Fibroblast of villous mesenchyme (primary cell): ENCODE measurements at places on chromosomes 7 and 10. TPM values are rescaled to one million over a fixed set of nuclear protein-coding genes. Genes with fewer than 3 reads are reported as not detected.
A peak's percentile ranks its signal among the peaks of the same experiment; 100 is the strongest.

- no peak for DNase-seq
Observed at GRCh38 chr10:101063050-101063525, 1.3 kb downstream of the KAZALD1 start.

DNA sequence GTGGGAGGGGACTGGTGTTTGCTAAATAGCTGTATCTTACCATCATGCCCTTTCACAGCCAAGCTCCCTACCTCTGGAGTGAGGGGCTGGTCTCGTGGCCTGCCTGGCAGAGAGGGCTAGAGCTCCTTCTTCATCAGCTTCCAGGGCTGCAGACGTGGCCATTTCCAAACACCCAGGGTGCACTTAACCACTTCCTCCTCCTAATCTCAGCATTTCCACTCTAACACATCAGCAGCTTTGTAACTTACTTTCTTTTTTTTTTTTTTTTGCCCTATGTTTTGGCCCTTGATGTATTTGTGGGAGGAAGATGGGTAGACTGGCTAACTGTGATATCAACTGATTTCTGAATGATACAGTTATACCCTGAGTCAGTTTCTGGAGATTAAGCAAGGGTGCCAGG is 27.4 kb downstream of the LRRC4 start:
- DNase-seq, result no peak

DNA sequence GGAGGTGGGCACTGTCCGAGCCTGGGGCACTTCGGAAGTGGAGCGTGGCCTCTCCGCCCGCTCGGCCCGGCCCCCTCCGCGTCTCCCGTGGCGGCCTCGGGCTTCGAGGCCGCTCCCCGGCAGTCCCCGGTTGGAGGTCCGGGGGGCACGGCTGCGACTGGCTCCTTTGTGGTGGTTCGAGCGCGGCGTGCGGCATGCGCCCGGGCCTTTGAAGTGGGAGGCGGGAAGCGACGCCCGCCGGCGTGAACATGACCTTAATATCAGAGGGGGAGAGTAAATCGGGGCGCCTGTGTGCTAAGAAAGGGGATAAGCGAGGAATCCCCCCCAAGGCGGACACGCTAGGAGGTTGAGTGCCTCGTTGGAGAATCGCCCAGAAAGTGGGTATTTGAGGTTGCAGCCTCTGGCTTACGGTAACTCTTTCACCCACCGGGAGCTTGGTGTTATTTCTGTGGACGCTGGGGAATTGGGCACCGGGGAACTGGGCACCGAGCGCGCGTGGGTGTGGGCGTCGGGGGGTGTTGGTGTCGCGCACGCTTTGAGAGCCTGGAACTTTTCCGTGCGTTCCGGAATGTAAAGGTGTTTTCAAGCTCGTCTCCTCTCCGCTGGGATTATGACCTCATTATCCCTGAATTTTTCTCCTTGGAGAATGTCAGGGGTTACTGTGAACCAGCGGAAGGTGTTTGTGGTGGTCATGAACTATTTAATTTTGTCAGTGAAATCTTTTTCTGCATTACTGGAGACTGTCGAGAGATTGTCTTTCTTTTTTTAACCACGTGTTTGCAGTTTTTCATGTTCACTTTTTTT is 660 bp downstream of the SUV39H2 start:
- peak; percentile 18 for DNase-seq

DNA sequence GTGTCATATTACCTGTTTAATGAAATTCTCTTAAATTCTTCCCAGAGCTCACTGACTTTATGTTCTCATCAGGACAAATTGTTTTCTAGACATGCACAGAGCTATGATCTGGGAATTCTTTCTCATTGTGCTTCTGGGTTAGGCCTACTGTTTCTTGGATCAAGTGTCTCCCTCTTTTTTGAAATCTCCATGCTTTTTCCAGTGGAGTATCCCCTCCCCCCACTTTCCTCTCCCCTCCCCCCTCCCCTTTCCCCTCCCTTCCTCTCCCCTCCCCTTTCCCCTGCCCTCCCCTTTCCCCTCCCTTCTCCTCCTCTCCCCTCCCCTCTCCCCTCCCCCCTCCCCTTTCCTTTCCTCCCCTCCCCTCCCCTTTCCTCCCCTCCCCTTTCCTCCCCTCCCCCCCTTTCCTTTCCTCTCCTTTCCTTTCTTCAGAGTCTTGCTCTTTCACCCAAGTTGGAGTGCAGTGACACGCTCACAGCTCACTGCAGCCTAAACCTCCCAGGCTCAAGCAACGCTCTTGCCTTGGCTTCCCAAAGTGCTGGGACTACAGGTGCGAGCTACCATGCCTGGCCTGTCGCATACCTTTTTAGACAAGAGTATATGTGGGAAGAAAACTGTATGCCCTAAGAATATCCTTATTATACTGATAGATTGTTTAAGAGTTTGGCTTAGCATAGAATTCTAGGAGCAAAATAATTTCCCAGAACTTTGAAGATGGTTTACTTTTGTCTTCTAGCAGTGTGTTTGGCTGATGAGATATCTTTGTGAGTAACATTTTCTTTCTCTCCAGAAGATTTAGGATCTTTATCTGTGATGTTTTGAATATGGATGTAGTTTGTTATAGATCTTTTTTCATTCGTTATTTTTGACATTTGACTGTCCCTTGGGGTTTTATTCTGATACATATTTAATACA is 2.5 kb downstream of the DYNC2I1 start:
- DNase-seq, result peak; percentile 18

- peak; percentile 92 for DNase-seq
Observed at GRCh38 chr7:151599401-151600227, 79.9 kb upstream of the RHEB start.

DNA sequence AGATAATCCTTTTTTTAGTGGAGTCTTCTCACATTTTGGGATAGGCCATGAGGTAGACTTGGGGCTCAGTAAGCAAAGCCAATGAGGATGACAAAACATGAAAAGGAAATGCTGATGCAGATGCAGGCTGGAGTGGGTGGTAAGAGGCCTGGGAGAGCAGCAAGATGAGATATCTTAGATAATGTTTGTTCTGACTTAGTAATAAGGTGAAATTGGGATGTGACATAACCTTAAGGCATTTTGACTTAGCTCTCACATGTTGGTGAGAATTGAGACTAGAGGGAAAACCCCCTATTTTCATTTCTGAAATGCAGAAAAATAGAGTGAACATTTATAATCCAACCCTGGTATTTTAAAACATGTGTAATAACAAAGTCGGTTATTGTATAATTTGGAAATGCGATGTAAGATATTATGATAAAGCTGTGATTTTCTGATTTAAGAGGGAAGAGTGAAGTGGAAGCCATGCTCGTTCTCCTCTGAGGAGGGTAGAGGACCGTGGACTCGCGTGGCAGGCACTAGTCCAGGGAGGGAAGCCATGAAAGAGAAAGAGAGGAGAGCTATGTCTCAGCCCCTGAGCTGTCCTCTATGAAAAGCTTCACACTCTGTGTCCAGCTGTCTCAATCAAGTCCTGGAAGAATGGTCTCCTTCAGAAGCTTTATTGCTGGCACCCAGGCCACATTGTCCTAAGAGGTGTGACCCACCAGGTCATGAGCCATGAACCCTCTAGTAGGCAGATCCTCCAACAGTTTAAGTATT is 57.3 kb downstream of the ST7 start:
- DNase-seq, result no peak

DNA sequence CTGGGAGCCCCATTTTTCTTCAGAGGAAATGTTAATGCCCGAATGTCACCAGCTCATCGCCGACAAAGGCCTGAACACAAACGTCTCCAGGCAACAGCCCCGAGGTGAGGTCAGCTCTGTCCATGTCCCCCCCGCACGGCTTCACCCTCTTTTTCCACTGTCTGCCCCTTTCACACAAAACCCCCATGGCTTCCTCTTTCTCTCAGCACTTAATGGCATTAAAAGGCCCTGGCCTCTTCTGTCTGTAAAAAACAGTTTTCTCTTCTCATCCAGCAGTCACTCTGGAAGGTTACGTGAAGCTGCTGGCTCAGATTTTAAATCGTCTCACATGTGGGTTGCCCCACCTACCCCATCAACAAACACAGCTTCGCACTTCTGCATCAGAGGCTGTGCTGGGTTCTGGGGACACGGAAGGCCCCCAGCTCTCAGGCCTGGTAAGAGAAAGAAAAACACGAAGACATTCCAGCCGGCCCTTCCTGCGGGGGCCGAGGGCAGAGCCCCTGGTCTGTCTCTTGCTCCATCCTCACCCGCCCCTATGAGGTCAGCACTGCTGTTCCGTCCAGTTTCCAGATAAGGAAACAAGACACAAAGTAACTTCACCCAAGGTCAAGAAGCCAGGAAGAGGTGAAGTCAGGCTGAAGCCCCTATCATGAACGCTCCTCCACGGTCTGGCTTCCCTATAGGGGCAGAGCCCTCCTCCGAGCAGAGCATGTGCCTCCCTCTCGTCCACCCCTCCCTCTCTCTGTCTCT is 91.1 kb upstream of the PDGFA start:
- DNase-seq, result peak; percentile 74

- no peak for DNase-seq
Observed at GRCh38 chr10:69459893-69460575, 8.8 kb downstream of the TSPAN15 start.

DNA sequence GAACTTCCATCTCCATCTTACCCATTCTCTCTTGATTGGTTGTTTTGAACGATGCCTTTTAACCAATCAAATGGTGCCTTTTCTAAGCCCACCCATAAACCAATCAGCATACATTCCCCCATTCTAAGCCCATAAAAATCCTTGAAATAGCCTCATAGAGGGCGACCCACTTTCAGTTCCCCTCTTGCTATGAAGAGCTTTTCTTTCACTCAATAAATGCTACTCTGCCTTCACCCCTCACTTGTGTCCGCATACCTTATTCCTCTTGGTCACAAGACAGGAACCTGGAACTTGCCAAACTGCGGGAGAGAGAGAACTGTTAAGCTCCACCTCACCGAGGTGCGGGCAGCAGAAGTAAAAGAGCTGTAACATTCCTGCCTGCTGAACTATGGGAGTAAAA is 1602.0 kb upstream of the LRRTM3 start:
- no peak for DNase-seq

GRCh38 chr10:62437696-62438095 is 63.5 kb downstream of the ZNF365 start:
- peak; percentile 89 for DNase-seq

GRCh38 chr7:103989785-103990767 is 618 bp upstream of the RELN start:
- DNase-seq, result peak; percentile 18

- DNase-seq, result no peak
Observed at GRCh38 chr10:109633846-109634245, 289.5 kb downstream of the XPNPEP1 start.

DNA sequence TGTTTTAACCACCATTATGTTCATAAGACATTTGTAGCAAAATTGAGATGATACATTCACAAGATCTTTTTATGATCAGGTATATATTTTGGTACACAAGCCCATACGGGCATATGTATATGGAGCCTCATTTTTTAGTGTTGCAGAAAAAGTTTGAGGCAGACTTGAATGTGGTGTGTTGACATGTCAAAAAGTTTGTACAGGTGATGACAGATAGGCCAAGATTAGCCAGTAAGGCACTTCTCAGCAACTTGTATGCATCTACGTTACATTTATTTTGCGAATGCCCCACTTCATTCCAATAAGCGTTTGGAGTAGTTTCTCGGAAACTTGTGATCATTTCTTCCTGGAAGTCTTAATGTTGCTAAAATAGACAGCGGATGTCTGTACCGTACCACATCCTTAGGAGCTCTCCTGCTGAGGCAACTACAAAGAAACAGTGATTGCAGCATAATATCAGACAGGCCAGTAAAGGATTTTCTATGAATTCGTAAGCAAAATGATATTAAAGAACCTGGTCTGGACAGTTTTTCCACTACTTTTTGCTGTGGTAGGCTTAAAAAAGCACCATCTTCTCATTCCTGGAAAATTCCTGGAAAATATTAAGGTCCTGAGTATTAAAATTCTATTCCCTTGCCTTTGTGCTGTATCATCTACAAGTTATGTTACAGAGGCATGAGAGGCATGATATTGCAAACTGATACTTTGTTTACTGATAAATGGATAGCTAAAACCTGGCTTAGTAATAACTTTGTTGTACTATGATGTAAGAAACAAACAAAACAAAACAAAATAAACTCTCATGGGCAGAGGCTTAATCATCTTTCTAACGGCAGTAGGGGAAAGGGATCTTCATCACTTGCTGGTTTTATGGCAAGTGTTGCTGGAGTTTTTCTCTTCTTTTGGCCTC is 153.6 kb downstream of the HDAC9 start:
- peak; percentile 68 for DNase-seq

DNA sequence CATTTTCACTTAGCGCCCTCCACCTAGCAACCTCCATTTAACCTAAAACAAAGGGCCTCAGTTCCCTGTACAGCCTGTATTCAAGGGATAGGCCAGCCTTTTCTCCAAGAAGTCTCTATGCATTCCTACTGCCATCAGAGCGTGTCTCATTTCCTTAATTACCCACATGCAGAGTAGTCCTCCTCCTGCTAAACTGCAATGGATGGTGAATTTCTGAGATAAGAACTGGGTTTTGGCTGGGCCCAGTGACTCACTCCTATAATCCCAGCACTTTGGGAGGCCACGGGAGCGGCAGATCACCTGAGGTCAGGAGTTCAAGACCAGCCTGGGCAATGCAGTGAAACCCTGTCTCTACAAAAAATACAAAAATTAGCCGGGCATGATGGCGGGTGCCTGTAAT is 71.1 kb upstream of the GPR158 start:
- DNase-seq, result no peak

DNA sequence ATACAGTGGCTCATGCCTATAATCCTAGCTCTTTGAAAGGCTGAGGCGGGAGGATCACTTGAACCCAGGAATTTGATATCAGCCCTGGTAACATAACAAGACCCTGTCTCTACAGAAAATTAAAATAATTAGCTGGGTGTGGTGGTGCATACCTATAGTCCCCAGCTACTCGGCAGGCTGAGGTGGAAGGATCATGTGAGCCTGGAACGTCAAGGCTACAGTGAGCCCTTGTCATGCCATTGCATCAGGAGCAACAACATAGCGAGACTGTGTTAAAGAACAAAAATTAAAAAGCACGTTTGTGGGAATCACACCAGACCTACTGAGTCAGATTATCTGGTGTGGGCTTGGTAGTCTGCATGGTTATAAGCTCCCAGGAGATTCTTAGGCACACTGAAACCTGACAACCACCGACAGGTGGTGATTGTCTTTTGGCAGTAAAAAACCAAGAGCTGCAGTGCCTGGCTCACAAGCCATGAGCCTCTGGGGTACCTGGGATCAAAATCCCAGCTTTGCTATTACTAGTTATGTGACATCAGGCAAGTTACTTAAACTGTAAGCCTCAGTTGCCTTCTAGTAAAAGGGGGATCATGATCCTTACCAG is 146.9 kb downstream of the SND1 start:
- no peak for DNase-seq

GRCh38 chr10:73799899-73800559 is 11.4 kb downstream of the NDST2 start:
- DNase-seq, result no peak

- no peak for DNase-seq
Observed at GRCh38 chr7:3067606-3068380, 24.1 kb upstream of the CARD11 start.

- DNase-seq, result peak; percentile 12
Observed at GRCh38 chr7:141039376-141039775, 24.6 kb upstream of the MRPS33 start.

TMEM196 gene
- total RNA-seq, result not detected in 2 replicates

ADARB2 gene
- not detected in 2 replicates for total RNA-seq

LIPF gene
- total RNA-seq, result not detected in 2 replicates

ZNF3 gene
- total RNA-seq, result 32.2 and 32.8 TPM in 2 replicates

EN2 gene
- under 0.01 TPM in 1 of 2 replicates, not detected in the other for total RNA-seq

SYT15B gene
- total RNA-seq, result 0.32 TPM in 1 of 2 replicates, not detected in the other
